ENCODE measurements at places on chromosomes 3 and 15. TPM values are rescaled to one million over a fixed set of nuclear protein-coding genes. Genes with fewer than 3 reads are reported as not detected.

The VIPR1 gene
- 9.5 TPM for total RNA-seq

The WNT5A gene
- 3.1 TPM for total RNA-seq

The FBLN2 gene
- total RNA-seq = 85.9 TPM

DNA sequence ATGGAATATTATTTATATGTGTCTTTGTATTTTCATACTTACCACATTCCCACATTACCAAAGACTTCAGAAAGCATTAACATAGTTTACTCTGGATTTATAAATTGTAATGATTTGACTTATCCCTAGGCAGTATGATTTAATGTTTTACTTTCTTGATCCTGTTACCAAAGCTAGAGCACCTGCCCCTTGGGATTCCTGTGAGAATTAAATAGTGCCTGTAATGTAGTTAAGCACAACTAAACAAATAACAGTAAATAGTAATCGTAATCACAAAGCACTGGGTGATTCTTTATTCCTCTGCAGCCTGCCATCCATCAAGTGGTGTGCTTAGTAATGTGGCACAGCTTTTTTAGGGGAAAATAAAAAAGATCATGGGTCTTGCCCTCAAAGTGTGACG is 39.1 kb downstream of the ATP2C1 start:
- no peak for ATAC-seq

GRCh38 chr3:104347291-104347690 is 1019.4 kb upstream of the ALCAM start:
- ATAC-seq = no peak

Measured in gastroesophageal sphincter (tissue), 4 donors.